Foreskin keratinocyte (primary cell): ENCODE measurements at places on chromosomes 13 and 19. TPM values are rescaled to one million over a fixed set of nuclear protein-coding genes. Genes with fewer than 3 reads are reported as not detected.

RNF225 gene
- 0.11 and 0.24 TPM in 2 replicates for total RNA-seq

GRCh38 chr13:65488606-65489005 is 1741.5 kb downstream of the PCDH9 start:
- DNase-seq, result no peak

DNA sequence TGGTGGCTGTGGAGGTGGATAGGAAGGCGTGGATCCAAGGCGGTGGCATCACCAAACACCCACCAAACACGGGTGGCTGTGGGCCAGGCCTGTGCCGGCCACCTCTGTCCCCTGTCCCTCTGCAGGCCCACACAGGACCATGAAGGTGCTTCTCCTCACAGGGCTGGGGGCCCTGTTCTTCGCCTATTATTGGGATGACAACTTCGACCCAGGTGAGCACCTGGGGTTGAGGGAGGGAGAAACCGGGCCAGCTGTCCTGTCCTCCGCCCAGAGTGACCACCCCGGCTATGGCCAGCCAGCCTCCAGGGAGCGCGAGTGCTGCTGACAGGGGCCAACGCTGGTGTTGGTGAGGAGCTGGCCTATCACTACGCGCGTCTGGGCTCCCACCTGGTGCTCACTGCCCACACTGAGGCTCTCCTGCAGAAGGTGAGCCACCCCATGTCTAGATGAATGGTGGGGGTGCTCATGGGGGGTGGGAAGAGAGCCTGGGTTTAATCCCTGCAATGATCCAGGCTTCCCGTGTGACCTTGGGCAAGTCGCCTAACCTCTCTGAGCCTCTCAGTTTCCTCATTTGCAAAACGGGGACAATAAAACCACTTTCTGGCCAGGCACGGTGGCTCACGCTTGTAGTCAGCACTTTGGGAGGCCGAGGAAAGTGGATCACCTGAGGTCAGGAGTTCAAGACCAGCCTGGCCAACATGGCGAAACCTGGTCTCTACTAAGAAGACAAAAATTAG is 4.0 kb downstream of the HSD11B1L start:
- DNase-seq, result no peak

GRCh38 chr19:57719901-57720519 is 7.4 kb downstream of the ZNF671 start:
- DNase-seq, result no peak

ZNF677 gene
- total RNA-seq, result 8.7 and 11.3 TPM in 2 replicates

DNA sequence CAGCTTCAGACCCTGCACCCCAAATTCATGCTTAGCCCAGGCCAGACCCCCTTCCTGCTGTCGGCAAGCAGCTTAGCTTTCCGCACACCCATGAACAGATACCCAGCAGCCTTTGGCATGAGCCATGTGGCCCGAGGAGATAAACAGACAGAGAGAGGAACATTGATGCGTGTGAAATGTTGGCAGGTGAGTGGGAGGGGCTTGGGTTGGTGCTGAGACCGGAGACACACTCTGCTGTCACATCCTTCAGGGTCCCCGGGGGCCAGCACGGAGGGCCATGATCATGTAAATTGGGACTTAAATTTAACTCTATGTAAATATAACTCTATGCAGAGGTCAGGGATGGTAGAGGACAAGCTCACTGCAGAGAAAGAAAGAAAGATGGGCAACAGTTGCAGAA is 1.5 kb downstream of the CD22 start:
- no peak for DNase-seq

CEACAM3 gene
- not detected in 2 replicates for total RNA-seq

GRCh38 chr19:6453951-6454565 is 5.5 kb downstream of the SLC25A23 start:
- DNase-seq, result no peak

RAB4B gene
- 13.0 and 17.0 TPM in 2 replicates for total RNA-seq

GRCh38 chr13:63208826-63209225 is 1793.2 kb upstream of the PCDH20 start:
- DNase-seq, result no peak

PHLDB3 gene
- total RNA-seq, result 14.8 and 15.4 TPM in 2 replicates

PRKCG gene
- total RNA-seq, result 0.07 TPM in 1 of 2 replicates, not detected in the other

ZFP14 gene
- total RNA-seq, result 1.1 and 1.4 TPM in 2 replicates

DNA sequence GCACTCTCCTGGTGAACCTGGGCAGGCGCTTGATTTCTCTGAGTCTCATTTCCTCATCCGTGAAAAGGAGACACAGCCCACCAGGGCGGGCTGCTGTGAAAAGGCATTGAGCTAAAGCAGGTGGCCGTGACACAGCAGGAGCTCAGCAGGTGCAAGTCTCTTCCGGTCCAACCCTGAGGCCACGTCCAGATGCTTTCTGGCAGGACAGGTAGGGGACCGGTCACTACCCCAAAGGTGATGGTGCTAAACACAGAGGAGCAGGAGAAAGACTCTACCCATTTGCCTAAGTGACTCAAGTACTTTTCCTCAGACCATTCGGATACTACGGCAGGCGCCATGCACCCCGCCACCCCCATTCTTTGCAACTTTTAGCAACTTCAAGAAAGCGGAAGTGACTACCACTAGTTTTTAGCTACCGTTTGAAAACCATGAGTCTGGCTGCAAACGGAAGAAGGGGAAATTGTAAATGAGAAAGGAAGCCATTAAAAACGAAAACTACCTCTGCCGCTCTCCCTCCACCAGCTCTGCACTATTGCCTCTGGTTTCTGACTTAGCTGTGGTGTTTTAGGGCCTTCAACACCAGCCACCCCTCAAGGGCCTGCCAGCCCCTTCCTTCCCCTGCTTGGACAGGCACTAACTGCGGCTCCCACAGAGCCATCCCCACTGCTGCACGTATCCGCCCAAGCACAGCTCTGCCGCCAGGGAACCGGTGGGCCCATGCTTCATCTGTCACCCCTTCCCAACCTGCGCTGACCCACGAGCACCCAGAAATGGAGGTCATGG is 4.8 kb downstream of the PPP6R1 start:
- DNase-seq, result no peak

TGFBR3L gene
- total RNA-seq, result 2.1 and 2.5 TPM in 2 replicates

GFY gene
- total RNA-seq, result not detected in 2 replicates

ERICH4 gene
- total RNA-seq, result not detected in 2 replicates

- no peak for DNase-seq
Measured at GRCh38 chr13:102654756-102655155, 40.1 kb downstream of the METTL21C start.

DNA sequence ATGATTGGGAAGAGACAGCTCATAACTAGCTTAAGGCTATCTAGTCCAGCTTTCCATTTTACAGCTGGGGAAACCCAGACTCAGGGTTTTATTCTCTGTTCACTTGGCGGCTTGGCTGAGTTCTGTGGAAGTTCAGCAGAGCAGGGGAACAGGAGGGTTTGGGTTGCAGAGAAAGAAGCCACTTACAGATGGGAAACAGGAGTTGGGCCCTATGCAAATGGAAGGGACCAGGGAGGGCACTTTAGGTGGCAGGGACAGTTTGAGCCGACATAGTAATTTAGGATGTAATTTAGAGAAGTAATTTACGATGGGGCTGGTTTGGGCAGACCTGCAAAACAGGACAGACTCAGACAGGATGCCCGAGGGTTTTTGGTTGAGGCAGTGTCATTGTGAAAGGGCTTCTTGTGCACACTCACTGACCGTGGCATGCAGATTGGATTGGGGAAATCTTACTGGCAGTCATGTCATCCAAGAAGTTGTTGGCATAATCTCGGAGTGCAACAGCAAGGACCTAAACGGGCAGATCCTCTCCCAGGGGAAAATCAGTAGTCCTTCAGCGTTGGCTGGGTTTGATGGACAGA is 47.3 kb upstream of the GPR183 start:
- peak; percentile 19 for DNase-seq

GRCh38 chr19:29873801-29874575 is 62.2 kb downstream of the CCNE1 start:
- DNase-seq, result no peak

DNA sequence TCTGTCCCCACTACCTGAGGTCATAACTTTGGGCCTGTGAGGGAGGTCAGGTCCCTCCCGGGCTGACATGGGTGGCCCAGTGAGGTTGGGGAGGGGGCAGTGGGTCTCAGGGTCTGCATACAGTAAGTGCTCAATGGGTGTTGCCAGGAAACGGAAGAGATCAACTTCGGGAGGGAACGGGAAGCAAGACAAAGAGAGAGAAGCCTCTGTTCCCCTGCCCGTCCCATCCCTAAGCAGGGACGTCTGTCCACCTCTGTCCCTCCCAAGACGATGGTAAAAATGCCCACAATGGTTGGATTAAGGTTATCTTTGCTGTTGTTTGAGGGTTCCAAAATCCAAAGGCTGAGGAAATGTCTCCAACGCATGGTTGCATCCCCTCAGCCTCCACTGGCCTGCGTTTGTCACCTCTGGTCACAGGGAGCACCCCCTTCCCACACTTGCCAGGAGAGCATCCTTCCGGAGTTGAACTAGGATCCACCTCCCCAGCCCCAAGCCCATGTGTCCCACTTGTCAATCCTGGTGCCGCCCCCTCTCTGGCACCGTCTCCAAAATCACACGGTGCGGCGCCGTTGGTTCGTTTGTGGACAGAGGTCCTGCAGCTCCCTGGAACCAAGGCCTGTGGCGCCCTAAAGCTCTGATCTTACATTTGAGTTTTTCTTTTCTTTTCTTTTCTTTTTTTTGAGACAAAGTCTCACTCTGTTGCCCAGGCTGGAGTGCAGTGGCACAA is 774 bp upstream of the HOMER3 start:
- DNase-seq, result no peak

GRCh38 chr19:5993648-5994358 is 15.9 kb upstream of the RANBP3 start:
- no peak for DNase-seq

PLPP2 gene
- total RNA-seq, result 12.5 and 13.8 TPM in 2 replicates

GRCh38 chr19:17755443-17755890 is 4.2 kb downstream of the FCHO1 start:
- no peak for DNase-seq

KIR3DL2 gene
- total RNA-seq, result not detected in 2 replicates

PCDH9 gene
- total RNA-seq, result 0.11 and 0.14 TPM in 2 replicates

ABHD8 gene
- 12.6 and 16.0 TPM in 2 replicates for total RNA-seq

DNA sequence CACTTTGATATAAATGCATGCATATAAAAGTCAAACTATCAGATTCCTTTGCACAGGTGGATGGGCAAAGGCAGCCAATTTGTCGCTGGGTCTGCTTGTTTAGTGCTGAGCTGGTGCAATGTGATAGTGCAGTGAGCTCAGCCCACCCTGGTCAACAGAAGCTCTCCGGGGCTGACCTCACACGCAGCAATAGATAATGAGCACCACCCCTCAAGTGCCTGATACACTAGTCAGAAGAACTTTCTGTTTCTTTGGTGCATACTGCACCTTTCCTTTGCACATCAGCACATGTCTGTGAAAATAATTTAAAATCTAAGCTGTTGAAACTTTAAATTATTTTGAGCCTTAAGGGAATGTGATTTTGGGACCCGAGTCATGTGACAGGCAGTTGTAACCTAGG is 20.2 kb downstream of the ATP8A2 start:
- DNase-seq, result no peak

CYP4F11 gene
- 0.10 and 0.21 TPM in 2 replicates for total RNA-seq

MED29 gene
- total RNA-seq, result 15.2 and 16.9 TPM in 2 replicates

DNA sequence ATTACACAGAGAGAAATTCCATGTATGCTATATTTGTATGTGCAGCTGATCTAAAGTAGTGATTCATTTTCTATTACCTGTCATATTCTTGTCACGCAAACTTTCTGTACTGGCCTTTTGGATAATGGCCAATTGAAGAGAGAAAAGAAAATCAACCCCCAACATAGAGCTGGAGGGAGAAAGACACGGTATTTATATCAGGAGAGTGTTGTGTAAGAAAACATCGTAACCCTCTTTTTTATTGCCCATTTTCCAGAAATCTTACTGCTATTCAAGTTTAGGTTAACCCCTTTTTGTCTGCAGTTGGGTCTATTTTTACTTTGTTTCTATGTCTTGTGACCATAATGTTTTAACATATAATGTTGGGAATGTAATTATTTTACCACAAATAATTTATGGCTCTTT is 27.9 kb downstream of the DGKH start:
- no peak for DNase-seq

DNA sequence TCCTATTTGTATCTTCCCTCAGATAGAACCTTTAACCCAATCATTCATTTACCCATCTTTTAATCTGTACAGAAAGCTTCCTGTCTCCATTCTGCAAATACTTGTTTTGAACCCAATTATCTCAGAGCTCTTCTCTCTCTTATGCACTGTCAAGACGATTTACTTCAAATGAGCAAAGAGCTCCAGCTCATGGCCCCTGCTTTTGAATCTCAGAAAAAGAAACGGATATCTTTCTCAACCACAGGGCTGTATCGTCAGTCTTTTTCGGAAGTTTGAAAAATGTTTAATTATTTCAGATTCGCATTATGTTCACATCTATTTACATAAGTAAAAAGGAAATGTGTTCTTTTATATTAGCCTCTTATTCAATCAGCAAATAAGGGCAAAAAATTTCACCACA is 322.7 kb upstream of the NBEA start:
- no peak for DNase-seq

SIAH3 gene
- 0.28 and 0.48 TPM in 2 replicates for total RNA-seq

DNA sequence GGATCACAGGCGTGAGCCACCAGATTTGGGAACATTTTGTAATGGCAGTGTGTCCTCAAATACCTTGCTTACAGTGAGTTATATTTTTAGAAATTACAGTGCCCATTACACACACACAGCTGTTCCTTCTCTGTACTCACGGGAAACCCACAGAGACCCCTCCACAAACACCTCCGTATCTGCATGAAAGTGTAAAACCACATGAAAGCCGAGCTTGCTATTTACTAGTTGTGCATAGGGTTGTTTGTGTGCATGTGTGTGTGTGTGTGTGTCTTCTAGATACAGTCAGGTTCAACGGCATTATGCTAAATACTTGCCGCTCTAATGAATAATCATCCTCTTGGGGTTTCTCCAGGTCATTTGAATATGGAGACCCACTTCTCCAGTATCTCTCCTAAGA is 22.3 kb upstream of the LILRA2 start:
- no peak for DNase-seq

OR7A5 gene
- not detected in 2 replicates for total RNA-seq

LAIR1 gene
- total RNA-seq, result not detected in 2 replicates

DNA sequence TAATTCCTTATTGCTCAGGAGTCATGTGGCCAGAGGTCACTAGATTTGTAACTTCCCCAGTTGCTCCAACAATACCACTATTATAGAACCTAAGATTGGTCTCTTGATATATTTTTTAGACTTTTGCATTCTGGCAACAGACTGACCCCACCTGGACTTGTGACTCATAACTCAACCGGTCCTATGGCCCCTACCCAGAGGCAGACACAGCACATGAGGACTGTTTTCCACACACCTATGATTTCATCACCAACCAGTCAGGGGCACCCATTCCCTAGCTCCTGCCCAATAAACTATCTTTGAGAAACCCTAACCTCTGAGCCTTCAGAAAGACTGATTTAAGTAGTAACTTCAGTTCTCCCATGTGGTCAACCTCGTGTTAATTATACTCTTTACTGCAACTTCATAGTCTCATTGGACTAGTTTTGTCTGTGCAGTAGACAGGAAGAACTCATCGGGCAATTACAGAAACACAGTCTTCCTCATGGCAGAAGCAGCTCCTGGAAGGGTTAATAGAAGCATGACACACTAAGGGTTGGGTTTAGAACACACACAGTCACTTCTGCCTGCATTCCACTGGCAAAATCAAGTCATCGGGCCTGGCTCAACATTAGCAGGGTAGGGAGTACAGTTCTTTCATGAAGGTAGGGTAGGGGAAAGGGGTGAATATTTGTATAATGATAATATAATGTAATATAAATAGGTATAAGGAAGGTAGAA is 251.8 kb downstream of the UQCRFS1 start:
- DNase-seq, result no peak

ITGBL1 gene
- 0.20 and 0.60 TPM in 2 replicates for total RNA-seq

CAMSAP3 gene
- 7.5 and 9.1 TPM in 2 replicates for total RNA-seq

HAUS8 gene
- total RNA-seq, result 15.6 and 18.1 TPM in 2 replicates
